Activated CD4-positive, alpha-beta T cell treated with anti-CD3 and anti-CD28 coated beads for 36 hours (primary cell): ENCODE measurements at places on chromosomes 1 and 21.

GRCh38 chr1:58434607-58435006 lies 111.9 kb downstream of the OMA1 start:
- DNase-seq = no peak

DNA sequence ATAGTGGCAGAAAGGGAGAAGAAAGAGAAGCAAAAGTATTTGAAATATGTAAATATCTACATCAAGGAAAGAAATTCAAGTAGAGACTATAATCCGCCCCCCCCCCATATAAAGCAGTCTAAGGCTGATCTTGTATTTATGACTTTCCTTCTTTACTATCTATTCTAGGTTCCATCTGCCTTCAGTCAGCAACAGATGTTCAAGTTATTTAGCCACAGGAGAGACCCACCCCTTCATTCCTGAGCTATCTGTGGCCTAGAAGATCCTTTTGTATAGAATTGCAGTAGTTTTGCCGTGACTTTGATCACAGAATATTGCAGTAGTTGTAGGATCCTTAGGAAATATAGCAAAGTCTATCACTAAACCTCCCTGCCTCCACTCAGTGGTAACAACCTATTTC lies 10.7 kb upstream of the BSDC1 start:
- DNase-seq = no peak

GRCh38 chr1:204944662-204945061 lies 74.0 kb downstream of the NFASC start:
- DNase-seq = no peak

- peak; percentile 90 for DNase-seq
Observed at GRCh38 chr21:31184459-31184858, 146.2 kb upstream of the KRTAP19-8 start.

- DNase-seq = no peak
Observed at GRCh38 chr1:189434461-189434860, 1043.2 kb downstream of the BRINP3 start.

DNA sequence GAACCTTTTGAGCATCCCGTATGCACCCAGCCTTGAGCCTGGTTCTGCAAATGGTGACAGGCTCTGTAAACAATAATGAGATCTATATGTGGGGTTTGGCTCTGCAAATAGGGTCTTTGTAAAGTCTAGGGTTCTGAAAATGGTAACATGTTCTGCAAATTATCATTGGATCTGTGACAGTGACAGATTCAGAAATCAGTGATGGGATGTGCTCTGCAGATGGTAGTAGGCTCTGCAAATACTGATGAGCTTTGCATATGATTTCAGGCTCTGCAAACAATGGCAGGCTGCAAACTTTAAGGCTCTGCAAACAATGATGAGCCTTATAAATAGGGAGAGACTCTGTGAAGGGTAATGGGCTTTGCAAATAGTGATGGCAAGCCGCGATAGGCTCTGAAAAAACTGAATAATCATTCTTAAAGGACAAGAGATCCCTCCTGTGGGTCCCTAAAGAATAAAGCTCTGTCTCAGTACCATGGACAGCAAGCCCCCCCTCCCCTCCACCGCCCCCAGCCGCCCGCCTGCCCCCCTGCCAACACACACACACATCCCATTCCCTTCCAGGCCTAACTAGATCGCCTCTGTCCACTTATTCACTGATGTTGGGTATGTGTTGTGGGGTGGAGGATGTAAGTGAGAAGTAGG lies 17.7 kb upstream of the DMBX1 start:
- no peak for DNase-seq

DNA sequence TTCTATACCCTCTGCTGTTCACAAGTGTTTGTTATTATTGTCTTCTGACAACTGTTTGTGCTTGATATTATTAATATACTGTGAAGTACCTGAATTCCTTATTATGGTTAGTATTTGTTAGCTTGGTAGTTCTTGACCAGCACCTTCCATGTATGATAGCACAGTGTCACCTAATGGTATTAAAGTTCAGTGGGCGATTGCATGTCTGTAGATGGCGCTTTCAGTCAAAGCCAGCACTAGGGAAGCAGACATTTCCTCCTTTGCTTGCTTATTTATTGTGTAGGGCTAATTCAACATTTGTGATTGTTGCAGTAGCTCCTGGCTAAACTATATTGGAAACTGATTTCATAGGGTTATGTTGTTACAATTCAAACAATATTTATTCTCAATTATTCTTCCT lies 218.0 kb downstream of the ZP4 start:
- no peak for DNase-seq

DNA sequence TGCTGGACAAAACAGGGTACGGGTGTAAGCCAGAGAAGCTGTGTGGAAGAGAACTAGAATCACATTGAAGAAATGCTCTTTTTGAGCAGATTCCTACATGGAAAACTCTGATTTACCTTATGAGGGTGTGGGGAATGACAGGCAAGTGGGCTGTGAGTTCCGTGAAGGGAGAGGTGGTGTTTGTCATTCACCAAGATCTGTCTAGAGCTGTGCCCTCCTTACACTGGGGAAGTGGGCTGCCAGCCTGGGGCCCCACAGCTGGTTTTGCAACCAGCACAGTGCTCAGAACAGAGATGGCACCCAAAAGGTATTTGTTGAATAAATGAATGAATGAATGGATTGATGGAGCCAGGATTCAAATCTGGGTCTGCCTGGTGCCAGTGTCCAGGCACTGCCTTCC lies 10.4 kb downstream of the RCAN1 start:
- DNase-seq = no peak

DNA sequence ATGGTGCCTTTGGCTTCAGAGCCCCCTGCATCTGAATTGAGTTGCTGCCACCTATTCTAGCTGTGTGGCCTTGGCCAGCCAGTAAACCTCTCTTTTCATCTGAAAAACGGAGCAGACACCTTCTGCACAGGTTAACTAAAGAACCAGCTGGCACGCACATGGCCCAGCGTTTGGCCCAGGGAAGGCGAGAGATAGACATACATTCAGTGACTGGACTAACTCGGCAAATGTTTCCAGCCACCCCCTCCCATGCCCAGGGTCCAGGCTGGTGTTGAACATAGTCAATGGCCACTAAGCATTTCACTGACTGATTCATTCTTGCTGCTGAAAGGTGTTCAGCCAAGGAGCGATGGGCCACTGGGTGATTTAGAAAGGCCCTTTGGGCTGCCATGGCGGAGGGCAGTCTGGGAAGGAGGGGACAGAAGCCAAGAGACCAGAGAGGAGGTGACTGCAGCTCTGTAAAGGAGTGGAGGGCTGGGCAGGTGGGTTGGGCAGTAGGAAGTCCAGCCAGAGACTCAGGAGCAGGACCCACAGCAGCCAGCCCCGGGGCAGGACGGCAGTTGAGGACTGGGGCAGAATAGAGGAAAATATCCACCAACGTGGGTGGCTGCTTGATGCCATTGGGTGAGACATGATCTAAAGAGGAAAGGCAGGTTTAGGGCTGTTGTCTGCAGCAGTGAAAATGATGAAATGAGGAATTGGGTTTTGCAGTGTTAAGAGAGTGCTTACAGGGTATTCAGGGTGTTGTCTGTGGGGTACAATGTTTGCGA lies 184.3 kb downstream of the HIVEP3 start:
- no peak for DNase-seq

DNA sequence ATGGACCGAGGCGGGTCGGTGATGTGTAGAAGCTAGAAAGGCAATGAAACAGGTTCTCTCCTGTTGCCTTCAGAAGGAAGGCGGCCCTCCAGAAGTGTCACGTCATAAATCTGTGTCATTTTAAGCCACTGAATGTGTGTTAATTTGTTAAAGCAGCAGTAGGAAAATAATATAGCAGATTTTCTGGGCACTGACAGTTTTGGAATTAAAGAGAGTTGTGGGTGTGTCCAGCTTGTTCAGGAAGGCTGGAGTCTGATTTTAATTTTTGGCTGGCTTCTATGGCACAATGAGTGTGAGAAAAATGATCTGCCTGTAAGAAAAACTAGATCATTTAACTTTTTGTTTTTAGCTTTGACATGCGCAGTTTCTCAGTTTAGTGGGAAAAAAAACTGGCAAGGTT lies 177.3 kb downstream of the EDEM3 start:
- DNase-seq = no peak

DNA sequence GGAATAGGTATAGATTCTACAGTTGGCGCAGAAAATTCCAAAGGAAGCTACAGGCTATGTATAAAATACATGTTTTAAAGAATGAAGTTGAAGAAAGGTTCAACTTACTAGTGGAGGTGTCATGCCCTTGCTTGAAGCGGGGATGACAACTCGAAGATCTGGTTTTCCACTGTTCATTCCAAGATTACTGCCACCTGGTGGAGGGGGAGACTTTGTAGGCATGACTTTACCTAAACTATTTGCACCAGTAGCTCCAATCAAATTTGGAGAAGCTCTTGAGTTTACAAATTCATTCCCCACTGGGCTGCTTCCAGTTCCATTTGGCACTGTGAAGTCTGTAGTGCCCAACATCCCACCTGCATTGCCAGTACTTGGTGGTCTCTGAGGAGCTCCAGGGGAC lies 81.7 kb downstream of the AXDND1 start:
- DNase-seq = peak; percentile 22

- DNase-seq = no peak
Observed at GRCh38 chr1:180937624-180938225, 25.0 kb downstream of the KIAA1614 start.

GRCh38 chr1:222087221-222087920 lies 345.5 kb upstream of the DUSP10 start:
- DNase-seq = no peak

DNA sequence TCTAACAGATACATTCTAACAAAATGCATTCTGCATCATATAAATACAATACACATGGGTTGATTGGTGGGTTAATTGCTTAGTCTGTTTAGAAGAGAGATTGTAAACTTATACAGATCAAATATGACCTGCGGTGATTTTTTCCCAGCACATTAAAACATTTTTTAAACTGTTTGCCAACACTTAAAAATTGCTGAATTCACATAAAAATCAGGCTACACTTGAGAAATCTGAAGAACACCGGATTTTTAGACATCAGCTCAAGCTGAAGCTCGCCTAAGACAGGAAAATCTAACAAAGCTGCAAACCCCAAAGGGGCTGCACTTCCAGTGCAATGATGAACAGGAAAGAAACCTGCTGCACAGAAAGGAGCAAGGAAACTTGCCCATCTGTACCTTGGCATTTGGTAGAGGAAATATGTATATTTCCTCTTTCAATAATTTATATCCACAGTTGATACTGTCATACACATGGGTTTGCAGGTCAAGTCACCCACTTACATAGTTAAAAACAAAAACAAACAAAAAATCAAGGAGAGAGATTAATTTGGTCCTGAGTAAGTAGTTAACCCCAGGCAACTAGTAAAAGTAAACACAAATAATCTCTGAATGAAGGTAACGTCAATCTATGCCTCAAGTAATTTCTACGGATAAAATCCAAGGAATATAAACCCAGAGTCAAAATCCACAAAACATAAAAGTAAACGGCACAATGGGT lies 30.4 kb upstream of the JAK1 start:
- no peak for DNase-seq

DNA sequence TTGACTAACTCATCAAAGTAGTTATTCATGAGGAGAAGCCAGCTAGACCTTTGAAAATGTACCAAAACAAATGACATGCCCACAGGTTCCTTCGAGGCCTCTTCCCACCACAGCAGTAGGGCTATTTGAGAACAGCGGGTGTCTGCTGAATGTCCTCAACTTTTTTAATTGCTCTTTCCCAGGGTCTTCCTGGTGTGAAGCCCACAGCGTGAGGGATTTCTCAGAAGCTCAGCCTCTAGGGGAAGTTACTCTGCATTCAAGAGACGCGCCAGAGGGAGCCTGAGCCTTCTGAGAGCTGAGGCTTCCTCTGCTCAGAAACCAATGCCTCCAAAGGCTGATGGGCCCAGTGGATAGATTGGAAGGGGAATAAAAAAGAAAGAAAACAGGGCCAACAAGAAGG lies 153.6 kb downstream of the OLFM3 start:
- no peak for DNase-seq

GRCh38 chr1:238257018-238257621 lies 366.4 kb upstream of the ZP4 start:
- DNase-seq = no peak

DNA sequence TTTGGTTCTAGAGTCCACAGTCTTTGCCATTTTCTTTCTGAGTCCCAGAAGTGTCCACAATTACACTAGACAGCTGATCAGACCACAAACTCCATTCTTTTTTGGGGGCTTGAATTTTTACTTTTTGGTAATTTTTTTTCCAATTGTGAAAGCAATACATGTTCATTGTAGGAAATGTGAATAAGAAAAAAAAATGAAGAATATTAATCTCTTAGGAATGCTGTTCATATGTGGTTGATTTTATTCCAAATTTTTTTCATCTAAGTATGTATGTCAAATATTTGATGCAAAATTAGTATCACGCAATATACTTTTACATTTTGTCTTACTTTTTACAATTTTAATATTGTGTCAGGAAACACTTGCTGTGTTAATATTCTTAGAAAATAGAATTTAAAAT lies 76.4 kb upstream of the ETS2 start:
- DNase-seq = no peak

DNA sequence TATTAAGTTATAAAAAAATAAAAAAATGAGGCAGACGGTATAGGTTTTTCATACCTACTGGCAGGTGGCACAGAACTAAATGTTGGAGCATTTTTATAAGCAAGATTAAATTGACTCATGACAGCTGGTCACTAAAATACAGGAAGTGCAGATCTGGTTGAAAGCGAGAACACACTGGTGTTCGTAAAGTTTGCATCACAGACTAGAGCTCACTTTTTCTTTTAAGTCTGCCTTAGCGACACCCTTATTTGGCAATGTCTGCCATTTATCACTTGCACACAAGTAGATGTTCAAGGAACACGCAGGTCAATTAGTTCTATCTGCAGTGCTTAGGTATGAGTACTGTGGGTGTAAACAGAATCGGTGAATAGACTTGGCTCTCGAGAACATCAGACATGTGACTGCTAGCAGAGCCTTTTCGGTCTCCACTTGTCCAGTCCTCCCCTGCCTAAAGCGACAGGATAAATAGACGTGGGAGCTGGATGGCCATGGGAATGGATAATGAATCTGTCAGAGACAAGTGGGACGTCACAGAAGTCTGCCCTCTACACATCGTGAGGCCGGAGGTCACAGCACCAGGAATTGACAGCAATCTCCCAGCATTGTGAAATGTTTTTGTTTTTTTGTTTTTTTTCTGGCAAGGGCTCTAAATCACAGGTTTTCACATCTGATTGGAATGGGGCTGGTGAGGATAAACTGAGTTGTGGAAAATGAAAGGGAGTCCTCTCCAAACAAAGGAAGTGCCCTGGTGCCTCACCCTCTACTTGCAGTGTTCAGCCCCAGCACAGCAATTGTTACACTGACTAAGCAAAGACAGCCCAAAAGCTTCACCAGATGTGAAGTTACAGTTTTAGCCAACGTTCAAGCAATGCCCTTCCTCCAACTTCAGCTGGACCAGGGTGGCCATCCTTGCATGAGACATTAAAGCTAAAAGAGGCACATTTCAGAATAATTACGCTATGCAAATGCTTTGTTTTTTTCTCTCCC lies 248.9 kb downstream of the NTNG1 start:
- DNase-seq = no peak
